ENCODE measurements at places on chromosomes 11 and 22. TPM values are rescaled to one million over a fixed set of nuclear protein-coding genes. Genes with fewer than 3 reads are reported as not detected.

DNA sequence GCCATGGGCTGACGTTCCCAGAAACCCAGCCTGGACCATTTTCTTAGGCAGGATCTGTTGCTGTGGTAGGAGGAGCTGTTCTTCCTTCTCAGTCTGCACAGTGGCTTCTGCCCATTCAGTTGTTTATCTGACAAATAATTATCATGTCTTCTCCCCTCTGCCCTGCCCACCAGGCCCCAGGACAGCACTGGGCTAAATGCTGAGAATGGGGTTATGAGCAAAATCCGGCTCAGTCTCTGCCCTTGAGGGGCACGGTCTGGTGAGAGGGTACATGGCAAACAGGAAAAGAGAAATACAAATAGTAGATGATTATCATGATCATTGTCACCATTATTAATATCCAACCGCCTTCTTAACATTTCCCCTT lies 42.9 kb downstream of the C11orf96 start:
- no peak for DNase-seq

OR5B21 gene
- not detected for total RNA-seq

DNA sequence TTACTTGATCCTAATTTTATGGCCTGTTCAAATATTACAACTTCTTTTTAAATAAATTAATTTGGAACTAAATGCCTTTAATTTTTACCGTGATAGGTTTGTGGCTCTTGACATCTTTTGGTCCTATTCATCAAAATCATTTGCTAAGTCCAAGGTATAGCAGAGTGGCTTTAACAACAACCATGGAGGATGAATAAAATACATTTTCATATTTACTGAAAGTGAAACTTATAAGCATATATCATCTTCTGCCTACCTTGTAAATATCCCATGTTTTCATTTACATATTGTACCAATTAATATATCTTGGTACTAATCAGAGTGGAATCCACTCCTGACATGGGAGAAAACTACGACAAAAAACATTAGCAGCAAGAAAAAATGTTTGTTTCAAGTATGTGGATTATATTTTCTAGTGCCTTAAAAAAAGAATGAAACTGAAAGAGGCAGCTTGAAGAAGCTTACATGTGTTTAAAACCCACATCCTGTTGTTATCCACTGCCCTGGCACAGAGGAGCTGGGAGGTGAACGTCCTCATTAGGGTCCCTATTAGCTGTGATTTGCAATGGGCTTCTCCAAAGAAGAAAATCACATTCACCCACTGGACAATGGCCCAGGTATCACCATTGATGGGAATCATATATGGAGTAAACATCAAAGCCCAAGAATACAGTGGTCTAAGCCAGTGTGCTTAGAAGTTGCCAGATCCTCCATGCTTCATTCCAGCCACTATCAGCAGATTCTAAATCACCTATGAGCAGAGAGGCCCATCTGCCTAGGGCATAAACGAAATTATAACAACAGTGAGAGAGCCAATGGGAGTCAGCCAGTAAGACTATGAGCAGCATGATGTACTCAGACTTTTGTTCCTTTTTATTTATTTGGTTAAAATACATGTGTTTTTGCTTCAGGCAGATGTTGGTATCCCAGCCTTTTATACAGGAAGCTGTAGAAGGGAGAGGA lies 84.7 kb downstream of the MAML2 start:
- DNase-seq = no peak

GNAZ gene
- total RNA-seq = 3.3 TPM

DNA sequence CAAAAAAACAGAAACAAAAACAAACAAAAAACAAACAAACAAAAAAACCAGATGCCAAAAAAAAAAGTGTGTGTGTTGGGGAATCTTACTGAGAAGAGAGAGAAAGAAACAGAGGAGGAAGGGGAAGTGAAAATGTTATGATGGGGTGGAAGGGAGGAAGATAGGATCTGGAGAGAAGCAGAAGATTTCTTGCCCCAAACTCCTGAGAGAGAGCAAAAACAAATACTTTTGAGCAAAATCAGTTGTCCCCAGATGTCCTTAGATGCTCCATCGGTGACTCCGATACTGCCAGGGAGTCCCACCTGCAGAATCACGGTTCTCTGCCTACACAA lies 19.9 kb upstream of the GRAMD1B start:
- DNase-seq = no peak

C11orf21 gene
- total RNA-seq = 66.5 TPM

- DNase-seq = no peak
Observed at GRCh38 chr11:77619576-77620198, 17.9 kb downstream of the CLNS1A start.

DNA sequence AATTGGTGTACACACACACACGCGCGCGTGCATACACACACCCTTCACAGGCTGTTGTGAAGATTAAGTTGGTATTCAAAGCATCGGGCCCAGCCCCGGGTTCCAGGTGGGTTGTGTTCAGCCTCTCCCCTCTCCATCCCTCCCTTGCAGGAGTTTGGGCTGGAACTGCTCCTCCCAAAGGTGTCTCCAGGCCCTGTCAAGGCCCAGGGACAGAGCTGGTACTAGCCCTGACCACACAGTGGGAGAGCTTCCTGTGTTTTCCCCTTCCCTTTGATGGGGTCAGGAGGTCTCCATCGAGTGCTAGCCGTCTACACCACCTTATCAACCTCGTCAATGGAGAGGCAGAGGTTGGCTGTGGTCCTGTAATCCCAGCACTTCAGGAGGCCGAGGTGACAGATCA lies 36.5 kb upstream of the CSNK1E start:
- DNase-seq = no peak

- peak; percentile 69 for DNase-seq
Observed at GRCh38 chr22:19719050-19719482, 4.3 kb upstream of the GP1BB start.

- no peak for DNase-seq
Observed at GRCh38 chr22:42732081-42732480, 11.4 kb upstream of the A4GALT start.

TPST2 gene
- 27.1 TPM for total RNA-seq

CDKN1C gene
- total RNA-seq = 42.0 TPM

CRYBB3 gene
- not detected for total RNA-seq

- no peak for DNase-seq
Observed at GRCh38 chr11:907668-908067, 2.9 kb downstream of the CHID1 start.

- DNase-seq = peak; percentile 31
Observed at GRCh38 chr11:68269414-68270081, 2.2 kb downstream of the C11orf24 start.

DNA sequence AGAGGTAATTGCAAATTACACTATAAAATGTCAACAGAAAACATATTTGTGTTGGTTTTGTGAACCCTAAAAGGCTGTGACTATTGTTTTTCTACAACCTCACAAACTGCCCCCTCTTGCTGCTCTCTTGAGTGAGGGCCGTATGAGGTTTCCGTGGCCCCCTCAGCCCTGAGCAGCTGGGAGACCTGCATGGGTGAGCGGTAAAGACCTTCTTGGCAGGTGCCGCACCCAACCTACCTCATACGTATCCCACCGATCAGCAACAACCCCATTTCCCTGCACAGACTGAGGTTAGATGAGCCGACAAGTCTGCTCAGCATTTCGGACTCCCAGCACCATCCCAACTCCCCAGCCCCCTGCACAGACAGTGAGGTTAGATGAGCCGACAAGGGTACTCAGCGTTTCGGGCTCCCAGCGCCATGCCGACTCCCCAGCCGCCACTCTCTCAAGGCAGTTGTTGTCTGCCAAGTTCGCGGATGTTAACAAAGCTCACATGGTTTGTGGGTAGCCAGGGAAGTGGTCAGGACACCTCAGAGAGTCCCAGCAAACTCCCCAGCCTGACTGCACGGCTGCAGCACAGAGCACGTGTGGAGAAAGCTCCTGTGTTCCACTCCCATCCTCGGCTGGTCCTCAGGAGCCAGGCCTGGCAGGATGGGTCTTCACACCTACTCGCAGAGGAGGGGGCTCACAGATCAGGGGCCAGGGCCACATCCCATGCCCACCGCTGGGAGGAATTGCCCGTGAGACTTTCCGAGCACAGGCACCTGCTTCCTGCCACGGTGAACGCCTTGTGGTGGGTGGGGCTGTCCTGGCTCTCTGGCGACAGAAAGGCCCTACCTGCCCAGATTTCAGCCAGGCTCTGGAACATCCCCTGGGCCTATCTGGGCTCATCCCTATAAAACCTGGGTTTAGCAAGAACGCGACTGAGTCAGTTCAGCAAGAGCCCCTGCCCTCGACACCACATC lies 502.9 kb downstream of the BRD1 start:
- no peak for DNase-seq

GRCh38 chr11:134139873-134140331 lies 71.0 kb downstream of the JAM3 start:
- peak; percentile 43 for DNase-seq

OR8D1 gene
- not detected for total RNA-seq

DNA sequence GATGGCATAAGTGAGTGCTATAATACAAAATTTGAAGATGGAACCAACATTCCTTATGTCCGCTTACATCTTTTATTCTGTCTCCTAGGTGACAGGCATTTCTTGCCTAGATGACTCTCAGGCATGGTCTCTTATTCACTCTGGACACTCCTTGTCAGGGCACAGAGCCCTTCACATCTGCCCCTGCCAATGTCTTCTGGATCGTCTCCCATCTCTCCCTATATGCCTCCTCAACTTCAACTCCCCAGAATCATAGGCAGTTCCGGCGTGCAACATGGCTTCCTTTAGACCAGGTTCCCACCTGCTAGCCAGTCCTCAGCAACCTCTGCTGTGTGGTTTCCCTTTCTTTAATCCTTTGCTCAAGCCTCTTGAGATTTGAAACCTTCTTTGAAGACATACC lies 300.9 kb downstream of the TENM4 start:
- DNase-seq = no peak

- DNase-seq = no peak
Observed at GRCh38 chr11:14751975-14752407, 108.4 kb downstream of the PDE3B start.

DNA sequence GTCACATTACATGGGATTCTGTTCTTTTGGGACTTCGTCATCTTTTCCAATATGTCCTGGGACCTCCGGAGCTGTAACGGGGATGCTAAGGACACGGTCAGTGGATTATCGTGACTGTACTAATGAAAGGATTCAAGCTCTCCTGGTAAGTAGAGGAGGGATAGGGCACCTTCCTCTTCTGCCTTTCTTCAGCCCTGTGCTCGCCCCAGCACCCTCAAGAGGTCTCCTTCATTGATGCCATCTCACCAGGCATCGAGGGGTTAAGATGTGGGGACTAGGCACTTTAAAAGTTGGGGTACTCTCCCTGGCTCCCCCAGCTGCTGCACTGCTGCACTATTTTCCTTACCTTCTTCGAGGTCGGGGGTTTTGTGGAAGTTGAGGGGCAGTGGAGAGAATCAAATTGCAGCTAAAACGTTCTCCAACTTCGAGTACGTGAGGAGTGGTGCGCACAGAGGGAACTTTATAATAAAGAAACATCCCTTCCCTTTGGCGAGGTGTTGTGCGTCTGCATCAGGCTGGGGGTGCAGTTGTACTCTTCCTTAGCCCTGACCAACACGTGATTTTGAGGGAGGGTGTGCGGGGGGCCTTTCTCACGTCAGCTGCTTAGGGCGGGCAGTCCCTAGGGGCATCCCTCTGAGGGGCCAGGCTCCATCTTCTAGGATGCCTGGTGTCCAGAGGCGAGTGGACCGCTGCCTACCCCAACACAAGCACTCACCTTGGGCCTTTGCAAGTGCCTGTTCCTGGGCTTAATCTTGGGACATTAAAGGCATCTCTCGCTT lies 96.1 kb downstream of the GRAMD1B start:
- no peak for DNase-seq

RAB38 gene
- 0.94 TPM for total RNA-seq

DNA sequence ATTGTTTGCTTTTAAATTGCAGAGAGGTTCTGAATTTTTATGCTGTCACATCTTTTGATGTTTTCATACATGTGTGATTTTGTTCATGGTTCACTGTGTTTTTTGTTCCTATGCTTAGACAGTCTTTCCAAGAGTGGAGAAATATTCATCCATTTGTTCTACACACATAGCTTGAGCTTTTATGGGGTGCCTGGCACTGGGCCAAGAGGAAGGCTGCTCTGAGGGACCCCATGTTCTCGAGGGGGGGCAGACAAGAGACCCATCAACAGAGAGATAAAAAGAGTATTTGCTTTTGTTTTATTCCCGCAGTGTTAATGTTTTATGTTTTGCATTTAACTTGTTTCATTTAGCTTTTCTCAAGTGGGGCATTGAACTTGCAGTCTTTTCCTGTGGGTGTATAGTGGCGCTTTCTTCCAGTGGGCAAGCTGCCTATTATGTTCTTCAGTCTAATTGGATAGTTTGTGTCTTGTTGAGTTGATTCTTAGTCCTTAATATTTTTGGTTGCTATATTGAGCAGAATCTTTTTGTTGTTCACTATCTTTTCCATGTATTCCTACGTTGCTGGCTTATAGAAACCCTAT lies 57.7 kb downstream of the CABIN1 start:
- no peak for DNase-seq

CNIH2 gene
- not detected for total RNA-seq

CFAP68 gene
- total RNA-seq = 26.1 TPM

MUC6 gene
- total RNA-seq = not detected

- DNase-seq = no peak
Observed at GRCh38 chr11:85709941-85710702, 24.1 kb upstream of the CCDC89 start.

GSTT4 gene
- total RNA-seq = not detected

NEFH gene
- total RNA-seq = 0.12 TPM

GRCh38 chr11:132106096-132106982 lies 735.9 kb downstream of the NTM start:
- DNase-seq = no peak

OR52I1 gene
- not detected for total RNA-seq

ZBTB16 gene
- 67.3 TPM for total RNA-seq

DNA sequence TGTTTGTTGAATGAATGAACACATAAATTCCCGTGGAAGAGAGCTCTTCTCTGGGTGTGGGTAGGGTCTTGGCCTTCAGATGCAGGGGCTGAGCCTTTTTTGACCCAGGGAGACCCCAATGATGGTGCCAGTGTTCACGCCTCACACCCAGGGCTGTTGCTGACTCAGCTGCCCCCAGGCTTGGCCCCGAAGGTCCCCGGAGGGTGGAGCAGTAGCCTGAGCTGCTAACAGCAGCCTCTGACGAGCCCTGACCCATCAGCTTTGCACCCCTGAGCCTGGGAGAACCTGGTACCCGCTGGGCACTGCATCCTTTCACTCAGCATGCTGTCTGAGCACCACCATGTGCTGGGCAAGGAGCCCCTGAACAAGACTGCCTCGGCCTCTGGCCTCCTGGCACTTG lies 23.9 kb downstream of the NFAM1 start:
- DNase-seq = no peak

GRCh38 chr11:80748207-80748925 lies 1307.5 kb upstream of the TENM4 start:
- DNase-seq = no peak

OR52H1 gene
- not detected for total RNA-seq

MPPED1 gene
- not detected for total RNA-seq

All from left ventricle myocardium superior (tissue), 1 donor.